ENCODE measurements at places on chromosomes 2 and 18. TPM values are rescaled to one million over a fixed set of nuclear protein-coding genes. Genes with fewer than 3 reads are reported as not detected.

DNA sequence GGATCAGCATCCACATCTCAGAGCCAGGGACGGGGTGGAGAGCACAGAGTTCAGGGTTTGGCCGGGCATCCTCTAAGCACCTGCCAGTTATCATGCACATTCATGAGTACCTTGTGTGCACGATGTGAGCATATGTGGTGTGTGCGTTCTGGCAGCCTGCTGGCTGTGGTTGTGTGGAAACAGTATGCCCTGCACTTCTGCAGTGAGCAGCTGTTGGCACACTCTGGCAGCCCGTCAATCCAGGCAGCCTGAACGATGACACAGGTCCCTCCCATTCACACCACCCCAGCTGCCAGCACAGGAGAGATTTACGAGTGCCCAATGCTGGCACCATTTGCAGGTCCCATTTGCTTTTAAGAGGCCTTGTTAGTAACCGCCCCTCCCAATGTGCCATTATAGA, 74.2 kb downstream of the CD8B2 start:
- H3K27me3 ChIP-seq: peaks cover 12% of the 10 kb centered on the region
- no peak overlapping the region for H3K4me3 ChIP-seq
- peaks cover 13% of the 10 kb centered on the region for H3K4me1 ChIP-seq
- H3K27ac ChIP-seq: no peak overlapping the region
- peaks cover 2% of the 10 kb centered on the region for H3K36me3 ChIP-seq

GRCh38 chr18:60228609-60229595, 143.7 kb downstream of the MC4R start:
- no peaks in the 10 kb centered on the region for H3K27me3 ChIP-seq
- no peaks in the 10 kb centered on the region for H3K4me1 ChIP-seq
- no peak for DNase-seq
- no peak overlapping the region for H3K27ac ChIP-seq
- H3K36me3 ChIP-seq: no peaks in the 10 kb centered on the region
- no peak overlapping the region for H3K4me3 ChIP-seq

DNA sequence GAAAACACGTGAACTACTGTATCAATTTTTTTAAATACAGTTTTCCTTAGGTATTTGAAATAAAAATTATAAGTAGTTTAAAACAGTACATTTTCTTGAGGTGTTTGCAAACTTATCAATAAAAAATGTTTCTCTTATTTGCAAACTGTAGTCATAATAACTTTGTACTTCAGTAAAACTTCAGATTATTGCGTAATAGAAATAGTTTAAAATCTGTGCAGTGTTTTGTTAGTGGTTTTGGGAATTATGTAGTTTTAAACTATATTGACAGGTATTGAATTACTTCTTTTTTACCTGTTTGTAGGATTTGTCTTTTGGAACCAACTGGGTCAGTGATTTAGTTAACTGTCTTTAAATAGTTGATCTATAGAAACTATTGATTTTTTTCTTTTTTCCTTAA, 7.3 kb downstream of the NAPG start:
- H3K4me1 ChIP-seq: peaks cover 43% of the 10 kb centered on the region
- H3K27me3 ChIP-seq: no peaks in the 10 kb centered on the region
- DNase-seq: no peak
- peaks cover 14% of the 10 kb centered on the region for H3K36me3 ChIP-seq
- no peak overlapping the region for H3K4me3 ChIP-seq
- H3K27ac ChIP-seq: no peak overlapping the region

- H3K4me1 ChIP-seq: no peaks in the 10 kb centered on the region
- no peak overlapping the region for H3K27ac ChIP-seq
- no peak for DNase-seq
- H3K27me3 ChIP-seq: no peaks in the 10 kb centered on the region
- H3K4me3 ChIP-seq: no peak overlapping the region
Measured at GRCh38 chr18:31740180-31740579, 20.5 kb downstream of the SLC25A52 start.

GRCh38 chr2:108412995-108413710, 35.4 kb downstream of the SULT1C4 start:
- no peak overlapping the region for H3K4me3 ChIP-seq
- peaks cover 7% of the 10 kb centered on the region for H3K27me3 ChIP-seq
- H3K36me3 ChIP-seq: no peaks in the 10 kb centered on the region
- DNase-seq: no peak

- H3K4me3 ChIP-seq: no peak overlapping the region
- DNase-seq: no peak
- no peak overlapping the region for H3K27ac ChIP-seq
Measured at GRCh38 chr2:145185696-145186095, 665.8 kb upstream of the ZEB2 start.

GRCh38 chr2:159044804-159045286, 76.4 kb downstream of the TANC1 start:
- H3K4me3 ChIP-seq: no peak overlapping the region
- no peaks in the 10 kb centered on the region for H3K4me1 ChIP-seq
- no peak for DNase-seq
- H3K27ac ChIP-seq: no peak overlapping the region
- no peaks in the 10 kb centered on the region for H3K36me3 ChIP-seq

GRCh38 chr2:217995731-217996231, 7.0 kb downstream of the TNS1 start:
- no peaks in the 10 kb centered on the region for H3K36me3 ChIP-seq
- no peaks in the 10 kb centered on the region for H3K4me1 ChIP-seq
- H3K27ac ChIP-seq: no peak overlapping the region
- no peak for DNase-seq

- no peak overlapping the region for H3K27ac ChIP-seq
- H3K27me3 ChIP-seq: no peaks in the 10 kb centered on the region
- no peak overlapping the region for H3K4me3 ChIP-seq
- H3K4me1 ChIP-seq: no peaks in the 10 kb centered on the region
- no peak for DNase-seq
Measured at GRCh38 chr18:26802330-26803200, 62.9 kb downstream of the AQP4 start.

DNA sequence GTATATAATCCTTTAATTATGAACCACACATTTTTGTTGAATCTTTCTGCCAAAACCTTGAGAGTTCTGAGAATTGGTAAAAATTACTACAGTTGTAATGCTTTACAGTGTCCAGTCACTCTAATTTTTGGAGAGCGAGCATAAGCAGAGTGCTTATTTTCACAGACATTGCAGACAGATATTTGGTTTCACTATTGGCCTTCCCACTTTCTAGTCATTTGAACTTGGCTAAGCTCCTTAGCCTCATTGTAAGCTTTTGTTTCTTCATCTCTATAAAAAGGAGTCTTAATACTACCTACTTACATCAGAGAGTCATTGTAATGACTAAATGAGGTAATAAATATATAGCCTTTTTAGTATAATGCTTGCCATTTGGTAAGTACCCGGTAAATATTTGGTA, 80.4 kb downstream of the LCLAT1 start:
- no peak overlapping the region for H3K27ac ChIP-seq
- peaks cover 16% of the 10 kb centered on the region for H3K36me3 ChIP-seq
- H3K4me3 ChIP-seq: no peak overlapping the region
- no peaks in the 10 kb centered on the region for H3K27me3 ChIP-seq

DNA sequence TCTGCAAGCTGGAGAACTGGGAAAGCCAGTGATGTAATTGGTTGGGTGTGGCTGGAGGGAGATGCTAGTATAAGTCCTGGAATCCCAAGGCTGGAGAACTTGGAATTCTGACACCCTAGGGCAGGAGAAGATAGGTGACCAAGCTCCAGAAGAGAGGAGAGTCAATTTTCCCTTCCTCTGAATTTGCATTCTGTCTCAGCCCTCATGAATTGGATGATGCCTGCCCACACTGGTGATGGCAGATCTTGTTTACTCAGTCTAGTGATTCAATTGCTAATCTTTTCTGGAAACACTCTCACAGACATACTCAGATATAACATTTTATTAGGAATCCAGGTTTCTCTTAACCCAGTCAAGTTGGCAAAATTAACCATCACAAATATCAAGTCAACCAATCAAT, 287.2 kb downstream of the RDH14 start:
- no peaks in the 10 kb centered on the region for H3K4me1 ChIP-seq
- H3K36me3 ChIP-seq: no peaks in the 10 kb centered on the region
- H3K4me3 ChIP-seq: no peak overlapping the region
- no peak overlapping the region for H3K27ac ChIP-seq
- H3K27me3 ChIP-seq: no peaks in the 10 kb centered on the region

- DNase-seq: no peak
- no peaks in the 10 kb centered on the region for H3K4me1 ChIP-seq
- H3K27ac ChIP-seq: no peak overlapping the region
- no peak overlapping the region for H3K4me3 ChIP-seq
- no peaks in the 10 kb centered on the region for H3K36me3 ChIP-seq
Measured at GRCh38 chr18:43744960-43745745, 467.9 kb upstream of the SYT4 start.

- H3K4me3 ChIP-seq: no peak overlapping the region
- H3K36me3 ChIP-seq: peaks cover 6% of the 10 kb centered on the region
- no peak for DNase-seq
- H3K4me1 ChIP-seq: peaks cover 25% of the 10 kb centered on the region
- H3K27me3 ChIP-seq: no peaks in the 10 kb centered on the region
Measured at GRCh38 chr2:165874445-165875039, 79.0 kb downstream of the TTC21B start.

DNA sequence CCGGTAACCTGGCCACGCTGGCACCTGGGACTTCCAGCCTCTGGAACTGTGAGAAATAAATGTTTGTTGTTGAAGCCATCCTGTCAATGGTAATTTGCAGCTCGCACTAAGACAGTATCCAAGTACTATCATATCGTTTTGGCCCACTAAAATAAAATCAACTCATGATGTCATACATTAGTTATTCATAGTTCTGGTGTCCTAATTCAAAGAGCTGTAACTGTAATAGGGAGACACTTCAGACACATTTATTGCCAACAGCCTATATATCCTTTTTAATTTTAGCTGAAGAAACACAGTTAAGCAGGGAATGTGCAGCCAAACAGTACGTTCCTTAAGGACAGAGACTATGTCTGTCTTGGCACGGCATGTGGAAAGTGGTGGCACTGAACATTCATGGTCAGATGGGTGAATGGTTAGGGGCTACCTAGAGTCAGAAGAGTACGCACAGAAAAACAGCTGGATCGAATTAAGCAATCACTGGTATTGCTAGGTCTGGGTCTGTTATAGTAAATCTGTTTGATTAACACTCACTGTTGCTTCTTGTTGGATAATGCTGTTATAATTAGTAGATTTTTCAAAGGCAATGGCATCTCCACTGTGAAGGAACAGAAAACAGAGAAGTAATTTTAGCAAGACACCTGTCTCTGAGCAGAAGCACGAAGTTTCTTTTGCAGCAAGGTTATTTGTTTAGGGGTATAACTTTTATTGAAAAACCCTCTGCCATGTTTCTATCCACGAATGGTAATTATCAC, 41.3 kb upstream of the CREG2 start:
- no peaks in the 10 kb centered on the region for H3K36me3 ChIP-seq
- H3K27ac ChIP-seq: no peak overlapping the region
- H3K4me3 ChIP-seq: no peak overlapping the region
- H3K4me1 ChIP-seq: no peaks in the 10 kb centered on the region
- no peaks in the 10 kb centered on the region for H3K27me3 ChIP-seq

DNA sequence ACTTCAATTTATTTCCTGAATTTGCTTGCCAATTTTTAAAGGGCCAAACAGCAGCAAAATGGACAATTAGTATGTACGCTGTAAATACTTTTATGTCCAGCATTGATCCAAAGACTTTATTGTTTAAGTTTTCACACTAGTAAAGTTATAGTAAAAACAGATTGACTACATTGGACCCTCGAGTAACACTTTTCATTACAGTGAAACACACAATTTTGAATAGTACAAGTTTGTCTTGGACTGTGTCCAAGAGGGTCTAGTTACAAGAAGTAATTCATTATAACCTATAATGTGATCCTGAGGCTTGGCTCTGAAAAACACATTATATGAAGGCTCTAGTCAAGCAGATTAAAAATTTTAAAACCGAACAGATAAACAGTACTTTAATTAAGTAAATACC, 11.4 kb upstream of the RBBP8 start:
- H3K4me3 ChIP-seq: no peak overlapping the region
- H3K36me3 ChIP-seq: no peaks in the 10 kb centered on the region
- DNase-seq: no peak
- no peaks in the 10 kb centered on the region for H3K4me1 ChIP-seq
- H3K27ac ChIP-seq: no peak overlapping the region
- peaks cover 1% of the 10 kb centered on the region for H3K27me3 ChIP-seq

- peaks cover 79% of the 10 kb centered on the region for H3K4me1 ChIP-seq
- H3K27ac ChIP-seq: peak overlapping the region; percentile 95
- no peaks in the 10 kb centered on the region for H3K36me3 ChIP-seq
- peak overlapping the region; percentile 31 for H3K4me3 ChIP-seq
- no peaks in the 10 kb centered on the region for H3K27me3 ChIP-seq
- peak; percentile 62 for DNase-seq
Measured at GRCh38 chr2:96524482-96525210, 11.9 kb upstream of the ARID5A start.

- no peak overlapping the region for H3K27ac ChIP-seq
- H3K36me3 ChIP-seq: no peaks in the 10 kb centered on the region
- H3K4me3 ChIP-seq: no peak overlapping the region
- H3K4me1 ChIP-seq: peaks cover 22% of the 10 kb centered on the region
- DNase-seq: peak; percentile 70
- H3K27me3 ChIP-seq: no peaks in the 10 kb centered on the region
Measured at GRCh38 chr2:234135750-234136221, 85.3 kb downstream of the SPP2 start.

DNA sequence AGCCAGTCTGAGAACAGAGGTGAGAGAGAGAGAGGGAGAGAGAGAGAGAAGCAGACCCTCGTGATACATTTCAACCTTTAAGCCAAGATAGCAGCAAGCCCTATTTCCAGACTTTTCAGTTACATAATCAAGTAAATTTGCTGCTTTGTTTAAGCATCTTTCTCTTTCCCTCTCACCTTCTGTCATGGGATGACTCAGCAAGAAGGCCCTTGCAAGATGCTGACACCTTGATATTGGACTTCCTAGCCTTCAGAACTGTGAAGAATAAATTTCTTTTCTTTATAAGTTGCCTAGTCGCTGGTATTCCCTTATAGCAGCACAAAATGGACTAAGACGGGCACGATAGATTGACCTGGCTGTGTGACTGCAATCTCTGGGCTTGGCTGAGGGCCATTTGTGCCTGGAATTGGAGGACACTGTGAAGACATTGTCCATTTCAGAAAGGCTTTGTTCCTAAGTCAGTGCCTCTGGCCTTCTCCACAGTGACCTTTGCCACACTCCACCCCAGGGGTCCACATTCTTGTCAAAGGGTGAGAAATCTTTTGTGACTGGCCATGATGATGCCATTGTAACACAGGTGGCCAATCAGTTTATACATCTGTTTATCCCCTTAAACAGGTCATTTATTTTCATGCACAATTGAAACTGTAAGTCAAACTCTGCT, 51.3 kb upstream of the ITSN2 start:
- no peaks in the 10 kb centered on the region for H3K4me1 ChIP-seq
- no peak for DNase-seq
- H3K27me3 ChIP-seq: peaks cover 5% of the 10 kb centered on the region
- H3K36me3 ChIP-seq: no peaks in the 10 kb centered on the region
- no peak overlapping the region for H3K27ac ChIP-seq

Gene PLA2R1
- not detected for total RNA-seq

Gene ZCCHC2
- total RNA-seq: 24.9 TPM

Gene TMEM185B
- total RNA-seq: 19.4 TPM

Gene CBLN2
- not detected for total RNA-seq

Gene GRHL1
- 1.00 TPM for total RNA-seq

Gene ATP6V1B1
- not detected for total RNA-seq
